Fibroblast of gingiva (primary cell): ENCODE measurements at places on chromosomes 7 and 10.

DNA sequence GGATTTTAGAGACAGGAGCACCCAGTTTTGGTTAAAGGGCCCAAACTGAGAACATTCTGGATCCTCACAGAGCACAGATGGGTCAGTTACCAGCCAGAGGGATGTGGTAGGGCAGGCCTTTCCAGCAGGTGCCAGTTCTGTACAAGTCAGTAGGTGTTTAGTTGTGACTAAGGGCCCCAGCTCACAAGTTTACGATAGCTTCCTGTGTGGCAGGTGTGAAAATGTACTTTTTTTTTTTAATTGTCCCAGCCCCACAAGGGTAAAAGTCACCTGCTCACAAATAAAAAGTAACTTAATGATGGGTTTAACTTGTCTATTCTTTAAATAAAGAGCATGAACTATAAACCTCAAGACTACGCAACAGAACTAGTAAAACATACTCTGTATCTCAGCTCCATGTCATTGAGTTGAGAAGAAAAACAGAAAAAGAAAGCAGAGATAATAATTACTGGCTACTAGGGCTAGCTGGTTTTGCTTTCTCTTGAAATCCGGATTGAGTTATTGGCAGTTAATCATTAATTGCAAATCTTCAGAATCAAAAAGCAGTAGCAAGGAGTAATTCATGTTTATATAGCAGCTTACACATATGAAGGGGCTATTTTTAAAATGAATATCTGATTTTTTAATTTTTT is 15.4 kb downstream of the NFE2L3 start:
- DNase-seq = no peak

GRCh38 chr7:2510909-2511768 is 8.4 kb upstream of the LFNG start:
- DNase-seq = no peak

DNA sequence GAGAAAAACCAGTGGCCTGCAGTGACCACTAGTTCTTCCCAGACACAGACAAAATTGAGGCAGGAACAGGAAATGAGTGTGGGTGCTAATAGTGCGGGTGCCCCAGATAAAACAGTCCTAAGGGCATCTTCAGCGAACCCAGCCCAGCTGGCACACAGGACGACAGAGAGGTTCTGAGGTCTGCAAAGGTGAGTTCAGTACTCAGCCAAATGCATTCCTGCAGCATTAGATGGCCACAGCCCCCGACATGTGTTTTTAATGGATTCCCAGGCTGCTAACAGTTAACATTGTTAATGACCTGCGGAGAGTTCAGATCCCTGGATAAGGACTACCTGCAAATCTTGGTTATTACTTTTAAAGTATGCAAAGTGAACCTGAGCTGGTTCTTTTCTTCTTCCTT is 196.0 kb downstream of the HIBADH start:
- DNase-seq = no peak

DNA sequence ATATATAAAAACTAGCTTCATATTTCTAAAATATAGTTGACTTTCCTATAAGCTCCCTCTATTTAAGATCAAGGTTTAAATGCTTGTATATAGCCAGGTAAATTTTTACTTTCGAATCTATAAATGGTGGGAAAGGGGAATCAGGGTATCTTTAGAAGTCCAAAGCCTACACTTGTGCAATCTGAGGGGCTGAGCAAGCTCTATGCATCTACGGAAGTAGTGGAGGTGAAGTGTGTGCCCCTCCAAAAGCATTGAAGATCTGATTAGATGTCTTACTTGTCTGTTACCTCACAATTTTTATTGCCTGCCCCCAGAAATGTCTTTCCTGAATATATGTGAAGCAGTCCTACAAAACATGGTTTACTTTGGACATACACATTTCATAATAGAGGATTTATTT is 1.6 kb downstream of the AKAP9 start:
- no peak for DNase-seq

DNA sequence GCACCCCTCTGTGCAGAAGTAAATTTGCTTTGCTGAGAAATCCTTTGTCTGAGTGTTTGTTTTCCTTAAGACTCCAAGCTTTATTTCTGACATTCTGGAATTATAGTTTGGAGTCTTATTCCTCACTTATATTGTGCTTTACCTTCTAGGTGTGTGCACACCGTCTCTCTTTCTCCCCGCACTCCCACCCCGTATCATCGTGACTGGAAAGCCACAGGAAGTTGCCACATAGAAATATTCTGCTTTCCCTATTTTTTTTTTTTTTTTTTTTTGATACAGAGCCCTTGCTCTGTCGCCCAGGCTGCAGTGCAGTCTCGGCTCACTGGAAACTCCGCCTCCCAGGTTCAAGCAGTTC is 109.5 kb downstream of the PHF14 start:
- DNase-seq = no peak

DNA sequence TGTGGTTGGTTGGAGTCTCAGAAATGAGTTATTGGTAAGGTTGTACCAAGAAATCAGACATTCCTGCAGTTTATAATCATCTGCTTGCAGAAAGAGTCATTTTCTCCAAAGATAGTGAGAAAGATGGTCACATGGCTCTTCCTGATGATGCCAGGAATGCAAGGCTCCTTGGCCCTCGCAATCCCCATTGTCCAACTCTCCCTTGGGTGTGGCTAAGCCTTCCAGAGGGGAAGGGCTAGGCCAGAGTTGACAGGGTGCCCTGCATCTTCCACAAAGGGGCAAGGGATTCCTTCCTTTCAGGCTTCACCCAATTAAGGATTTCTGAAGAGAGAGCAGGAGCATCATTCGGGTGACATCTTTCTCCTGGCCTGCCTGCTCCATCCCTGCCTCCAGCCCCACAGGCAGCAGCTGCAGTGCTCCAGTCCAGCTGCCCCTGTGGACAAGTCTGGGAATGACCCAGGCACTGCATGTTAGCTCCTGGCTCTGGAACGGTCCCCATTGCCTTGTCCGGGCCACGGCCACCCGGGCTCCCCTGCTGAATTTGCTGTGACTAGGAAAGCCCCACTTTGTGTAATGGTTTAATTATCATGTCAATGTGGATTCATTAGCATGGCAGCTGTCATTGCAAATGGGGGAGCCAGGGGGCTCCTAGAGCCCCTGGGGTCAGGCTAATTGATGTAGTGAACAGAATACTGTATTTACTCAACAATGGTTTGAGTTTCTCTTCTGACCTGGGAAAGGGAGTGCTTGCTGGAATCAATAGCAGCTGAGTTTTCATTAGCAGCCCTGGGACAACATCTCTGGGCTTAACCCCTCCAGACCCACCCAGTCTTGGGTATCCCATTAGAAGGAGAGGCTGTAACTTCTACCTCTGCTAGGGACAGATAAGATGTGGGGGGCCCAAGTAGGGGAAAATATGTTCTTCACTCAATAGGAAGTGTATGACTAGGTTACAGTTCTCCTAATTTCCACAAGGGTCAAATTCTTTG is 112.6 kb upstream of the TBX20 start:
- no peak for DNase-seq

DNA sequence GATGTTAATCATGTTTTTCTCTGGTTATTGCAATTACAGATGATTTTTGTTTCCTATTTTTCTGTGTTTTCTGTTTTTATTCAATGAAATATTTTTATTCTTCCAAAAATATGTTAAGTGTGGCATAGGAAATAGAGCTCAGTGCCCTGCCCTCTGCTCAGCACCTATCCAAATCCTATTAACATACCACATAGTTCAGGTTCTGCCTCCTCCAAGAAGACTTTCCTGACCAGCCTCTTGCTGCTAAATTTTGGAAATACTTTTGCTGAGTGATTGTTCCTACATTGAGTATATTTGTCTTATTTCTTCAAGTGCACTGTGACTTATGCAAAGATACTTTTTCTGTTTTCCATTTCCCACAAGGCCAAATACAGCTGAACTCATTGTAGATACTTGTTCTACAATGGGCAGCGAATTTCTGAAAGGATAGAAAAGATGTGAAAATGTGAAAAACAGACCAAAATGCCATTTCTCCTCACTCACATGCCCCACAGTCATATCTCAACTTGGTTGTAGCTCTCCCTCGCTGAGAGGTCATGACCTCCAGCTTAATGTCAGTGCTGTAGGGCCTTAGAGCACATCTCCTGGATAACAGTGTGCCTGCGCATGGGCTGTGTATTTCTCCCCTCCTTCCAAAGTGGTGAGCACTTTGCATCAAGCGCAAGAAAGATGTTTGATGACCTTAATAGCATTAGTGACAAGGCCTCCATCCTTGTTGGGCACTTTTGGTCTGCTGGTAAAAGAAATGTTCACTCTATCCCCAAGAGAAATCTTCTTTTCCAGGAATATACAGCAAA is 677.3 kb downstream of the LRMDA start:
- DNase-seq = no peak

GRCh38 chr7:26916779-26917320 is 52.5 kb upstream of the SKAP2 start:
- DNase-seq = no peak

GRCh38 chr7:107999779-108000560 is 3.0 kb downstream of the LAMB1 start:
- DNase-seq = peak; percentile 17

DNA sequence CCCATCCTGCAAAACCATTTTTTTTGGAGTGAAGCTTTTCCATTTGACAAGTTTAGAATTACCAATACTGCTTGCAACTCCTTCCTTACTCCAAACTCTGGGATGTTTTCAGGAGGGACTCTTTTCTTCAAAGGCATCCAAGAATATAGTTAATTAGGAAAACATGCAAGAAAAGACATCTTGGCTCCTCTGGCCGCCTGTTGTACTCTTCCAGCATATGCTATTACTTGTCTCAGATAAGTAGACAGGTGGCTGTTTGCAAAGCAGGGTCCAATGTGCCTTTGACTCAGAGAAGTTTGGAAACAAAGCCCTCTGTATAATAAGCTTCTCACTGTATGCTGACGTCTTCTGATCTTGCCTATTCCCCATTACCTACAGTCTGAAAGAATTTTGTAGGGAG is 746.5 kb downstream of the AUTS2 start:
- DNase-seq = no peak

GRCh38 chr7:52876402-52876801 is 159.0 kb upstream of the POM121L12 start:
- DNase-seq = no peak

DNA sequence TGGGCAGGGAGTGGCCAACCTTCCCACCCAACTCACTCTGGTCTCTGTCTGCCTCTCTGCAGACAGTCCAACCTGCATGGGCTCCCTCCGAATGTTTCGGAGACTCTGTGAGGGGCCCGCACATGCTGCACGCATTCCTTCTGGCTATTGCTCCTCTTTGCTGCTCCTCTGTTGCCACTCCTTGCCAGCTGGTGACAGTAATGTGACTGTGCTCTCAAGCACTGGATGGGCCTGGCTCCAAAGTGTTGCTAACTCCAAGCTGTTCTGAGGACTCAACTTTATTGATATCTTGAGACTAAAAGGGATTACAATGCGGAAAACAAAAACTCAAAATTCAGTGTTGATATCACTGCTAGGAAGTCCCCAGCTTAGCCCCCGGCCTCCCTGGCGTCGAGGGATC is 105.4 kb upstream of the KIF5B start:
- DNase-seq = no peak

DNA sequence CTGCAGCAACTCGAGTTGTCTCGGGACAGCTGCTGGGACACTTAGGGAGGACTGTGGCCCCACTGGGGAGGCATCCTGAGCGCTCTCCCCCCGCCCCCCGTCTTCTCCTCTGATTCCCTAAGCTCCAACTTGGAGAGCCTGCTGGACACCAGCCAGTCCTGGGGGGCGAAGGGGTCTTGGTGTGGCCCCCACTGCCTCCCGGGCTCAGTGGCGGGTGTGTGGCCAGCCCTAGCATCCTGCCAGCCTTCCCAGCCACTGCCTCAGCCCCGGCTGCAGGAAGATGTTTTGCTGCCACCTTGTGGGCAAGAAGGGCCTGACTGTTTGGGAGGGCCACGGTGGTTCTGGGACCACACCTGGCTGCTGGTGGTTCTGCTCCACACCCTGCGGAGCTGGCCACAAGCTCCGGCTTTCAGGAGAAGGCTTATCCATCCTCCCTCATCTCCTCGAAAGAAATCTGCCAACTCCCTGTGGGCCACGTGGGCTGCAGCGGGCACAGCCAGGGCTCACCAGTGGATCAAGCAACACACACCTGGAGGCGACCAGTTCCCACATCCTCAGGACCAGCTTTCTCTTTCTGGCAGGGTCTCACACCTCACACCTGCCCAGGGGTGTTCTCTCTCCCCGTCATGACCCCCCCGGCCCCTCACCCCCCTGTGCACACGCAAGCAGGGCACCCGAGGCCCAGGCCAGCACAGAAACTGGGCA is 24.8 kb downstream of the AGAP3 start:
- peak; percentile 55 for DNase-seq

- DNase-seq = no peak
Observed at GRCh38 chr7:108296911-108297310, 159.3 kb downstream of the NRCAM start.

GRCh38 chr10:34933676-34934075 is 118.6 kb upstream of the PARD3 start:
- DNase-seq = peak; percentile 23

- no peak for DNase-seq
Observed at GRCh38 chr10:84012831-84013458, 126.4 kb upstream of the GHITM start.

- DNase-seq = no peak
Observed at GRCh38 chr10:60267802-60268201, 121.9 kb downstream of the ANK3 start.

GRCh38 chr7:94160719-94161435 is 156.7 kb upstream of the BET1 start:
- DNase-seq = no peak

DNA sequence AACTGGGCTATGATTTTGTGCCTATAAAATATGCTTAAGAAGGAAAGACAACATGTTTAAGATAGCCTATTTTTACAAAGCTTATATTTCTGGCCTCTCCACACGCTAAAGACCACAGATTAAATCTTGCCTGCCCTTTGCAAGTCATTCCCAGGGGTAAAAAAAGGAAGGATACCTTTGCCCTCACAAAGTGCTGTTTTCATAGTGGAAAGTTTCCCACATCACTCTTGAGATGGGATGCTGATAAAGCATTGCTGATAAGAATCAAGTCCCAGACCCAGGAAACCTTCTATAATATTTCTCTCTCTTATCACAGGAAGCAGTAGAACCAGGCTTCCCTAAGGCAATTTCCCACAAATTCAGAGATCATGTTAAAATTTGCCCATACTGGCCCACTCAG is 56.5 kb downstream of the GSAP start:
- no peak for DNase-seq
